Activated naive CD8-positive, alpha-beta T cell treated with anti-CD3 and anti-CD28 coated beads, Interleukin-2, amount 10 ng/mL, durations not matched to agents 7 days and 5 days (primary cell): ENCODE measurements at places on chromosomes 11 and 22. TPM values are rescaled to one million over a fixed set of nuclear protein-coding genes. Genes with fewer than 3 reads are reported as not detected.

DNA sequence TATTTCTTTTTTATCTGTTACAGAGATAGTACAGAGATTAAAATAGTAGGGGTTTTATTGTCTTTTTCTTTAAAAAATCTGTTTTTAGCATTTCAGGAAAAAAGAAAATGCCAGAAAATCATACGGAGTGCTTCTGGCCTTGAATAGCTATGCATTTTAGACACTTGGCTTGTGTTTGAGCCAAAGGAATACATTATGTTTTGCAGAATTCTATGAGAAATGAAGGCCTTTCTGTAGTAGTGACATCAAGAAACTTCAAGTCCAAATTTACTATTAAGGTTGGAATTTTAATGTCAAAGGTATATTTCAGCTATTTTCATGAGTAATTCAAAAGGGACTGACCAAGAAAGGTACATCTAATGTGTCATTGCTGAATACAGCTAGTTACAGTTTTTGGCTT lies 56.3 kb upstream of the DDI1 start:
- no peaks in the 10 kb centered on the region for H3K4me1 ChIP-seq
- DNase-seq = no peak
- H3K36me3 ChIP-seq = no peaks in the 10 kb centered on the region
- no peaks in the 10 kb centered on the region for H3K27me3 ChIP-seq
- no peak overlapping the region for H3K27ac ChIP-seq

DNA sequence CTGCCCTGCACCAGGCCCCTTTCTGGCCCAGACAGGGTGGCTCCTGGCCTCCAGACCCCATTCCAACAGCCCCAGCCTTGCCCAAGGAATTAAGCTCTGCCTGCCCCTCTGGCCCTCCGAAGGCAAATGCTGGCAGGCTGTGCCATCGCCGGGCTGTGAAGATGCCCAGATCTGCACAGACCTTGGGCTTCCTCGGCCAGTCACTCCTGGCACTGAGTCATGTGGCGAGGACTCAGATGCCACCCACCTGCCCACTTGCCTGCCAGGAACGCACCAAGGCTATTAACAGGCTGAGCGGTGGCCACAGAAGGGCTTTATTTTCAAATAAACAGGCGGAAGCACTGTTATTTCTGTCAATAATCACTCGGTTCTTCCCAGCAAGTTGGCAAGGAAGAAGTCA lies 50.3 kb upstream of the TTLL12 start:
- H3K27ac ChIP-seq = no peak overlapping the region
- H3K36me3 ChIP-seq = no peaks in the 10 kb centered on the region
- peaks cover 5% of the 10 kb centered on the region for H3K27me3 ChIP-seq
- no peaks in the 10 kb centered on the region for H3K4me1 ChIP-seq

DNA sequence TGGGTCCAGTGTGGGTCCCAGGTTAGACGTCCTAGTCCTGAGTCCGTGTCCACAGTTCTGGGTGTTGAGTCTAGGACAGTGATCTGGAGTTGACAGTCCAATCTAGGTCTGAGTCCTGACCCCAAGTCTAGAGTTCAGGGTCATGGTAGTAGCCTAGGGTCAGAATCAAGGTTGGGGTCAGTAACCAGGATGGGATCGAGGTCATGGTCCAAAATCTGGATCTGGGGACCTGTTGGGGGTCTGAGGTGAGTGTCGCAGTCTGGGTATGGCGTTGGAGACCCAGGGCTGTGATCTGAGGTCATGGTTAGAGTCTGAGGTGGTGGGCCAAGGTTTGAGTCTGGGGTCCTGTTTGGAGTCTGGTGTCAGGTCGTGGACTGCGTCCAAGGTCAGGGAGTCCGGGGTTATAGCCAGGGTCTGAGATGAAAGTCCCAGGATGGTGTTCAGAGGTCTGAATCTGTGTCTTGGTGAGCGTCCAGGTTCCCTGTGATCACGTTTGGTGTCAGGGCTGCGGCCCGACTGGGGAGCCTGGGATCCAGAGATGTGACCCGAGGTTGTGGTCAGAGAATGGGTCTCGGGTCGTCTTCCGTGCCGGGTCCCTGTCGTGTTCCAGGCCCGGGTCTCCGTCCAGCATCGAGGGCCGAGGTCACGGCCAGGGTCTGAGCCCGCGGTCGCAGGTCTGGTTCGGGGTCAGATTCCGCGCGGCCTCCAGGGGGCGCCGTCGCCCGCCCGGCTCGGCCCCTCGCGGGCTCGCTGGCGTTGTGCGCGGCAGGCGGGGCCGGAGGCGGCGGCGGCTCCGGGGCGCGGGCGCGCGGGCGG lies 432 bp upstream of the GRK2 start:
- no peaks in the 10 kb centered on the region for H3K27me3 ChIP-seq
- H3K36me3 ChIP-seq = peaks cover 28% of the 10 kb centered on the region
- H3K4me1 ChIP-seq = peaks cover 56% of the 10 kb centered on the region

- H3K27ac ChIP-seq = peak overlapping the region; percentile 77
- no peak for DNase-seq
- H3K36me3 ChIP-seq = peaks cover 22% of the 10 kb centered on the region
These were observed 519 bp upstream of the PDE3B start for GRCh38 chr11:14642873-14643696.

DNA sequence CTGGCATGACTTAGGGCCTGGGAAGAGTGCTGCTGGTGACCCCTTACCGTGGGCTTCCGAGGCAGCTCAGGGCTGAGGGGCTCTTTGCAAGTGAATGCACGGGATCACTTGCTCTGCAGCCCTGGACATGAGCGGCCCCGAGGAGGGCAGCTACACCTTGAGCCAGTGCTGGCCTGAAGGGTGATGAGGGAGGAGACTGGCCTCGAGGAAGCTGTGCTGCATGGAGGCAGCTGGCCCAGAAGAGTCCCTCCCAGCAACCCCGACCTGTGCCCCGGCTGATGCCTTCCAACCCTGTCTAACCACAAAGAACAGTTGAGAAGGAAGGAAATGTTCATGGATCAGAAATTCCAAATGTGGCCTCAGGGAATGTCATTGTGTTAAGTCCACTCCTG lies 45.2 kb downstream of the TBX1 start:
- H3K4me3 ChIP-seq = no peak overlapping the region
- no peak for DNase-seq
- no peak overlapping the region for H3K27ac ChIP-seq
- no peaks in the 10 kb centered on the region for H3K4me1 ChIP-seq
- no peaks in the 10 kb centered on the region for H3K27me3 ChIP-seq
- H3K36me3 ChIP-seq = no peaks in the 10 kb centered on the region

- DNase-seq = no peak
- H3K4me1 ChIP-seq = no peaks in the 10 kb centered on the region
- no peak overlapping the region for H3K4me3 ChIP-seq
- no peak overlapping the region for H3K27ac ChIP-seq
- no peaks in the 10 kb centered on the region for H3K36me3 ChIP-seq
These were observed 226.9 kb upstream of the B3GAT1 start for GRCh38 chr11:134638796-134639430.

- no peaks in the 10 kb centered on the region for H3K4me1 ChIP-seq
- H3K36me3 ChIP-seq = no peaks in the 10 kb centered on the region
- H3K27me3 ChIP-seq = peaks cover 7% of the 10 kb centered on the region
These were observed 55.7 kb downstream of the NCAM1 start for GRCh38 chr11:113016905-113017304.

DNA sequence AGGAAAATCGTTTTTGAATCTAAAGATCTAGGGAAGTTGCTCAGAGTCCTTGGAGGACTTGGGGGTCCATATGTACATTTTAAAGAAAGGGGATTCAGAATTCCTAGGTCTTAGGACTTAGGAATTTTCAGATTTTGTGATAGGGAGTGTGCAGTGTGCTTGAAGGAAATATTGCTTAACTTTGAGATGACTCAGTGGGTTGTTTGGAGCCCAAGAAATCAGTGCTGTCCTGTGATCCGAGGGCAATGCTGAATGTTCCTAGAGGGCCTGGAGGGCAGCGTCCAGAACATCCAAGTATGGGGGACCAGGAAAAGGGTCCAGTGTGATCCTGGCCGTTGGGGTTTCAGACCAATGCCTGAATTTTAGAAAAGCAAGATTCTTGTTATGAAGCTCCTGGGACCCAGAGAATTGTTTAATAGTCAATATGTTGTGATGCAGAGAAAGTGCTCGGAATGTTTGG lies 3.1 kb upstream of the IGF2 start:
- peaks cover 72% of the 10 kb centered on the region for H3K27me3 ChIP-seq
- no peak overlapping the region for H3K27ac ChIP-seq
- peaks cover 3% of the 10 kb centered on the region for H3K4me1 ChIP-seq
- no peak overlapping the region for H3K4me3 ChIP-seq
- DNase-seq = no peak

- H3K4me3 ChIP-seq = no peak overlapping the region
- no peak for DNase-seq
- no peak overlapping the region for H3K27ac ChIP-seq
- H3K4me1 ChIP-seq = peaks cover 33% of the 10 kb centered on the region
- no peaks in the 10 kb centered on the region for H3K36me3 ChIP-seq
These were observed 12.0 kb upstream of the PVALB start for GRCh38 chr22:36828815-36829214.

- H3K27ac ChIP-seq = no peak overlapping the region
- H3K4me1 ChIP-seq = no peaks in the 10 kb centered on the region
- no peaks in the 10 kb centered on the region for H3K27me3 ChIP-seq
- no peak overlapping the region for H3K4me3 ChIP-seq
- peak; percentile 19 for DNase-seq
These were observed 7.6 kb upstream of the CYP2D6 start for GRCh38 chr22:42138122-42138770.

GRCh38 chr11:116200564-116200963 lies 572.2 kb downstream of the BUD13 start:
- no peaks in the 10 kb centered on the region for H3K4me1 ChIP-seq
- no peak overlapping the region for H3K27ac ChIP-seq
- no peaks in the 10 kb centered on the region for H3K36me3 ChIP-seq
- peaks cover 3% of the 10 kb centered on the region for H3K27me3 ChIP-seq
- H3K4me3 ChIP-seq = no peak overlapping the region

DNA sequence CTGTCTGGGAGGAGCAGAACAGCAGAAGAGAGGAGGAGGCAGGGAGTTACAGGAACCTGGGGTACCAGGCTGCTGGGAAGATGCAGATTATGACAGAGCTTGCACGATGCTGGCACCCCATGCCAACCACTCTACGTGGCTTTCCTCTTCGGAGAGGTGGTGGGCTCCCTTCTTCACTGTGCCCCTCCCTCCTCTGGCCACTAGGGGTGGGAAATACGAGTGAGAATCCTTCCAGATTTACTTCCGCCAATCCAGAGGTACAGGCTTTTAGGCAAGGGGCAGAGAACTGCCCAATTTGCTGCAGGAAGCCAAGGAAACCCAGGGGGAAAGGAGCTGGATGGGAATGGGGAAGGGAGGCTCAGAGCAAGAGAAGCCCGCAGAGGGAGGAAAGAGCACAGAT lies 12.3 kb downstream of the HYOU1 start:
- H3K4me1 ChIP-seq = peaks cover 1% of the 10 kb centered on the region
- no peak overlapping the region for H3K27ac ChIP-seq
- peaks cover 21% of the 10 kb centered on the region for H3K36me3 ChIP-seq

Gene LTO1
- 37.1 TPM for total RNA-seq

Gene PHRF1
- total RNA-seq = 55.4 TPM
